Ovary (tissue), 10 donors: ENCODE measurements at places on chromosomes 7 and 10. TPM values are rescaled to one million over a fixed set of nuclear protein-coding genes. Genes with fewer than 3 reads are reported as not detected.

- H3K4me3 ChIP-seq = no peak overlapping the region
- no peak overlapping the region for H3K27ac ChIP-seq
- no peaks in the 10 kb centered on the region for H3K36me3 ChIP-seq
- no peaks in the 10 kb centered on the region for H3K27me3 ChIP-seq
- no peaks in the 10 kb centered on the region for H3K4me1 ChIP-seq
- no peak for DNase-seq
These were observed 47.1 kb downstream of the MXI1 start for GRCh38 chr10:110254467-110254866.

- no peak overlapping the region for H3K27ac ChIP-seq
- no peaks in the 10 kb centered on the region for H3K27me3 ChIP-seq
- no peaks in the 10 kb centered on the region for H3K36me3 ChIP-seq
- DNase-seq = peak; percentile 50
- peaks cover 23% of the 10 kb centered on the region for H3K4me1 ChIP-seq
These were observed 4.6 kb downstream of the HSPA12A start for GRCh38 chr10:116737627-116738327.

GRCh38 chr10:59106441-59106840, 70.0 kb upstream of the PHYHIPL start:
- H3K27me3 ChIP-seq = no peaks in the 10 kb centered on the region
- no peaks in the 10 kb centered on the region for H3K36me3 ChIP-seq
- no peak overlapping the region for H3K27ac ChIP-seq
- no peak overlapping the region for H3K4me3 ChIP-seq

GRCh38 chr10:93063144-93063976, 2.8 kb downstream of the CYP26C1 start:
- H3K4me3 ChIP-seq = no peak overlapping the region
- H3K27me3 ChIP-seq = no peaks in the 10 kb centered on the region
- H3K36me3 ChIP-seq = no peaks in the 10 kb centered on the region
- no peak overlapping the region for H3K27ac ChIP-seq
- DNase-seq = no peak

- no peaks in the 10 kb centered on the region for H3K27me3 ChIP-seq
- H3K27ac ChIP-seq = no peak overlapping the region
- DNase-seq = no peak
- H3K4me3 ChIP-seq = no peak overlapping the region
- no peaks in the 10 kb centered on the region for H3K36me3 ChIP-seq
These were observed 218.2 kb upstream of the PODXL start for GRCh38 chr7:131774419-131775220.

DNA sequence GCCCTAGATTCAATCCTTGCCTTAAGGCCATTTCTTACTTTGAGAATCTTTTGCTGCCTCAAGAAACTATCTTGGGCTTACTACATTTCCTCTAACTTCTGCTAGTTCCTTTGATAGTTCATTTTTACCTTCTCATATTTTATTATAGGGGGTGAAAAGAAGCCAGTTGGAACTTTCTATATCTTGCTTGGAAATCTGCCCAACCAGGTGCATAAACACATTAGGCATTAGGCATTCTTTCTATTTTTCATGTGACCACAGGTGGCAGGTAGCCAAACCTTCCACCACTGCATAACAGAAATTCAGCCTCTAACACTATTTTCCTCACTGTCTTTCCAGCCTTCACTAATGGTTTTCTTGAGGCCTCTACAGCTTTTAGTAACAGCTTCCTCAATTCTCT, 300.0 kb upstream of the SP8 start:
- H3K4me3 ChIP-seq = no peak overlapping the region
- no peaks in the 10 kb centered on the region for H3K4me1 ChIP-seq
- no peaks in the 10 kb centered on the region for H3K36me3 ChIP-seq
- no peak overlapping the region for H3K27ac ChIP-seq

DNA sequence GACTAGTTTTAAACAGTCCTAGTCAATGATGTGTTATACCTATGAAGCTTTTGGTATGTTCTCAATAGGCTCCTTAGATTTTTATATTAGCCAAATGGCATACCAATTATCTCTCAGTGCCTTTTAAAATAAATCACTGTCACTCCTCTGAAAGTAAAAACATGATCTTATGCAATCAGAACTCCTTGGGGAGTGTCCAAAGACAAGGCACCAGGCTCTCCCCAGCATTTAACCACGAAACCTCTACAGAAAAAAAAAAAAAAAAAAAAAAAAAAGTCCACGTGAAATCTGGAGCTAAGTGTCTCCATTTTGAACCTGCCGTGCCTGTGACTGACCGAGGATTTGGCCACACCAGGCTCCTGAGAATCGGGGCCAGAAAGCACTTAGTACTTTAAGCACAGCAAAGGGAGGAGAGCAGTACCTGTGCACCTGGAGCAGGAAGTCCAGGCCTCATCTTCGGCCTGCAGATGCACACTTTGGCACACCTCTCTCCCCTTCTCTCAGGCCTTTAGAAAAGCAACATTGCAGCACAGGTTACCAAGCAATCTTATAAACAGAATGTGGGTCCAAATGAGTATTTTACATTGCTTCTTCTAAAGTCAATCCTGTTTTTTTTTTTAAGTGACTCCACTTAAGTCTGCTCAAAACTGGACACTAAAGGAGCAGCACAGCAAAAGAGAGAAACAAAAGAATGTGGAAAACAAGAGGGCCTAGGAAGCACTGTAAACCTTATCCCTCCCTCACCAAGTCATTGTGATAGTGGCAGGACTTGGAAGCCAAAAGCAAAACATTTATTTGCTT, 1.5 kb downstream of the FAM13C start:
- H3K4me3 ChIP-seq = peak overlapping the region; percentile 64
- H3K27ac ChIP-seq = no peak overlapping the region
- DNase-seq = no peak
- peaks cover 14% of the 10 kb centered on the region for H3K4me1 ChIP-seq

- H3K27me3 ChIP-seq = no peaks in the 10 kb centered on the region
- H3K36me3 ChIP-seq = no peaks in the 10 kb centered on the region
- peaks cover 19% of the 10 kb centered on the region for H3K4me1 ChIP-seq
- no peak for DNase-seq
- H3K4me3 ChIP-seq = no peak overlapping the region
- peak overlapping the region; percentile 40 for H3K27ac ChIP-seq
These were observed 5.4 kb downstream of the AGBL3 start for GRCh38 chr7:134991469-134992339.

DNA sequence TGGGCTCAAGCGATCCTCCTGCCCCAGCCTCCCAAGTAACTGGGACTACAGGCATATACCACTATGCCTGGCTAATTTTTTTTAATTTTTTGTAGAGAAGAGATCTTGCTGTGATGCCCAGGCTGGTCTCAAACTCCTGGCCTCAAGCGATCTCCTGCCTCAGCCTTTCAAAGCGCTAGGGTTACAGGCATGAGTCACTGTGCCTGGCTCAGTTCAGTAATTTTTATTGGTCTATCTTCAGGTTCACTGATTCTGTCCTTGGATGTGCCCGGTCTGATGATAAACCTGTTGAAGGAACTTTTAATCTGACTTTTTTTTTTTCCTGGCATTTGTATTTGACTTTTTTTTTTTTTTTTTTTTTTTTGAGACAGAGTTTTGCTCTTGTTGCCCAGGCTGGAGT, 40.1 kb upstream of the STRIP2 start:
- DNase-seq = no peak
- H3K27me3 ChIP-seq = no peaks in the 10 kb centered on the region

- no peaks in the 10 kb centered on the region for H3K27me3 ChIP-seq
- DNase-seq = no peak
- H3K4me3 ChIP-seq = no peak overlapping the region
- H3K4me1 ChIP-seq = peaks cover 17% of the 10 kb centered on the region
- H3K27ac ChIP-seq = no peak overlapping the region
- no peaks in the 10 kb centered on the region for H3K36me3 ChIP-seq
These were observed 154.8 kb downstream of the CCDC3 start for GRCh38 chr10:12846718-12847117.

GRCh38 chr7:39033885-39034624, 56.3 kb downstream of the POU6F2 start:
- H3K36me3 ChIP-seq = no peaks in the 10 kb centered on the region
- H3K4me1 ChIP-seq = no peaks in the 10 kb centered on the region
- DNase-seq = no peak
- H3K27ac ChIP-seq = no peak overlapping the region
- H3K4me3 ChIP-seq = no peak overlapping the region
- no peaks in the 10 kb centered on the region for H3K27me3 ChIP-seq

GRCh38 chr7:36923943-36924436, 199.7 kb upstream of the AOAH start:
- peaks cover 10% of the 10 kb centered on the region for H3K4me1 ChIP-seq
- H3K27me3 ChIP-seq = no peaks in the 10 kb centered on the region
- no peak for DNase-seq
- H3K27ac ChIP-seq = no peak overlapping the region
- H3K4me3 ChIP-seq = no peak overlapping the region

DNA sequence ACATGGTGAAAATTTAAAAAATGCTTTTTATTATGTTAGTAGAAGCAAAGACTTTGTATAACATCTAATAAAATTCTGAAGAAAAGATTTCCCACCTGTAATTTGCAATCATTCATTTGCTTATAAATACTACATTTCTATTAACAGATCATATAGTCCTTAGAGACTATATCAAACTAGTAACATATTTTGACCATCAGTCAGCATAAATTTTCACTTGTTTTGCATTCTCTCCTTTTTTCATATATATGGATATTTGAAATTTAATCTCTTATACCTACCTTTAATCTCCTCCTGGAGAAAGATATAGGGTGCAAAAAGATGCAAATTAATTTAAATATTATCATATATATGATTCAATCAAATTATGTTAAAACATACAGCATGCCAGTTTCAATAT, 16.9 kb upstream of the TAS2R16 start:
- no peak overlapping the region for H3K27ac ChIP-seq
- H3K4me3 ChIP-seq = no peak overlapping the region
- H3K36me3 ChIP-seq = no peaks in the 10 kb centered on the region

- H3K36me3 ChIP-seq = no peaks in the 10 kb centered on the region
- no peaks in the 10 kb centered on the region for H3K4me1 ChIP-seq
- no peak for DNase-seq
These were observed 211.5 kb downstream of the CREB5 start for GRCh38 chr7:28623863-28624262.

DNA sequence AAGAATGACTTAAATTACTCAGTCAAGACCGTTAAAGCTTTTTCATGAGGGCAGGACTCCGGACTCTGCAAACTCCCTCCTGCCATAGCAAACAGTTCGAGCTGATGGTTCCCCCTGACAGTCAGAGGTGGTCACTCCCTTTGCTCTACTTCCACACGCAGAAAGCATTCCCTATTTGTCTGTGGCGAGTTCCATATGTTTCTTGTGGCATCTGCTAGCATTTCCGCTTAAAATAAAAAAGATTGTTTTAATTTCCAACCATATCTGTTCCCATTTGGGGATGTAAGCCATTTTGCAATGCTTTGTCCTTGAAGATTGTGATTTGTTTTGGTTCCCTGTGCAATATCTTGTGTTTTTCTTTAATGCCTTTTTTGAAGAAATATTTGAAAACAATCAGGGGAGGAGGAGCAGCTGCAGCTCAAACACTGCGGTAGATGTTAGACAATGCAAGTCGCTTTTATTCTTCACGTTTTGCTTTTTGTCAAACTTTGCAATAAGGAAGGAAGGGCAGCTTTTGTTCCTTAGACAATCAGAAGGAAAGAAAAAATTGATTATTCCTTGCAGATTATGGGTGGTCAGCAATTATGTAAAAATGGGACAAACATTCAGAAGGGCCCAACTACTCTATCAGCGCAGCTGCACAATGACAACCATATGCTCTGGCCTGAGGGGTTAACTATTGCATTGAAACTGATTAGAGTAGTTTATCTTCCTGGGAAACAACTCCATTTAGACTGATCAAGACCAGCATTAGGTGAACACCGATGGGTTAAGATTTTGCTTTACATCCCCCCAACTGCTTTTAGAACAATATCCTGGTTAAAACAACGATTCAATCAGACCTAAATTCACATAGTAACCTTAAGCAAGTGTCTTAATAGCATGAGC, 425.8 kb upstream of the NRP1 start:
- no peaks in the 10 kb centered on the region for H3K27me3 ChIP-seq
- H3K4me3 ChIP-seq = no peak overlapping the region
- no peaks in the 10 kb centered on the region for H3K36me3 ChIP-seq
- no peak for DNase-seq

DNA sequence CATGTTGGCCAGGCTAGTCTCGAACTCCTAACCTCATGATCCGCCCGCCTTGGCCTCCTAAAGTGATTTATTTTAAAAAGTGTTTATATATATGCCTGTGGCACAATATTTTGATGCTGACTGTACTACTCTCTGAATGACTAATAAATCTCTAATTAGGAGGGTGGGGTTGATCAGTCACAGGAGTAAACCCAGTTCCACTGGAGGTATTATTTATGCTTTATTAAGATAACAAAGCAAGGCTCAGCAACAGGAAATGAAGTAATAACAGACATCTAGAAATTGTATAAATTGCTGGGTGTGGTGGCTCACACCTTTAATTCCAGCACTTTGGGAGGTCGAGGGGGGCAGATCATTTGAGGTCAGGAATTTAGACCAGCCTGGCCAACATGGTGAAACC, 26.0 kb upstream of the MCU start:
- no peaks in the 10 kb centered on the region for H3K36me3 ChIP-seq
- DNase-seq = no peak
- no peak overlapping the region for H3K27ac ChIP-seq
- no peaks in the 10 kb centered on the region for H3K27me3 ChIP-seq
- no peaks in the 10 kb centered on the region for H3K4me1 ChIP-seq

DNA sequence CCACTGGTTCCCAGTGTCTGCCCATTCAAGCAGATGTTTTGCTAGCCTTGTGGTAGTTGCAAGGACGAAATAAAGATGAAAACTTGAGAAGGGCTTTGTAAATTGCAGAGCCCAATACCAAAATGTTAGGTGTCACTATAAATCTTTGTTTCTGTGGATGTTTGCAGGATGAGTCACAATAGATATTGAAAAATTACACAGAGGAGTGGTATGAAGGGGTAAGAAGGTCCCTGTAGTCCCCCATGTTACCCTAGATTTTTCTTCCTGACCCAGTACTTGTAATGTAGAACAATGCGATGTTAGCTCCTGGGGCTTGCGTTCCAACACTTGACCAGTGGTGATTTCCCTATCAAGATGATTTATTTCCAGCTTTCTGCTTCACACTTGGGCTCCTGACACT, 102.6 kb upstream of the LYZL1 start:
- H3K36me3 ChIP-seq = no peaks in the 10 kb centered on the region
- H3K4me3 ChIP-seq = no peak overlapping the region
- no peaks in the 10 kb centered on the region for H3K27me3 ChIP-seq

- no peaks in the 10 kb centered on the region for H3K36me3 ChIP-seq
- no peak for DNase-seq
- peaks cover 5% of the 10 kb centered on the region for H3K4me1 ChIP-seq
- no peak overlapping the region for H3K27ac ChIP-seq
- H3K27me3 ChIP-seq = no peaks in the 10 kb centered on the region
These were observed 3.5 kb downstream of the DOCK1 start for GRCh38 chr10:126908729-126909128.

GRCh38 chr7:31046723-31047122, 5.4 kb upstream of the ADCYAP1R1 start:
- no peak overlapping the region for H3K4me3 ChIP-seq
- H3K36me3 ChIP-seq = no peaks in the 10 kb centered on the region
- H3K27ac ChIP-seq = no peak overlapping the region
- DNase-seq = no peak

LRRC18 gene
- 0.35 TPM for total RNA-seq

PPP1R9A gene
- 11.2 TPM for total RNA-seq

TMEM176A gene
- total RNA-seq = 141 TPM

SEMA3C gene
- 53.1 TPM for total RNA-seq

TFPI2 gene
- total RNA-seq = 47.2 TPM

PLXNA4 gene
- total RNA-seq = 39.9 TPM

CLDN3 gene
- not detected for total RNA-seq

TNS3 gene
- total RNA-seq = 67.8 TPM

CPXM2 gene
- total RNA-seq = 8.0 TPM

GSTK1 gene
- total RNA-seq = 69.2 TPM

OR6B1 gene
- total RNA-seq = not detected
